ENCODE measurements at places on chromosomes 6 and 20.

- DNase-seq: no peak
Observed at GRCh38 chr6:14743474-14744211, 502.2 kb upstream of the JARID2 start.

DNA sequence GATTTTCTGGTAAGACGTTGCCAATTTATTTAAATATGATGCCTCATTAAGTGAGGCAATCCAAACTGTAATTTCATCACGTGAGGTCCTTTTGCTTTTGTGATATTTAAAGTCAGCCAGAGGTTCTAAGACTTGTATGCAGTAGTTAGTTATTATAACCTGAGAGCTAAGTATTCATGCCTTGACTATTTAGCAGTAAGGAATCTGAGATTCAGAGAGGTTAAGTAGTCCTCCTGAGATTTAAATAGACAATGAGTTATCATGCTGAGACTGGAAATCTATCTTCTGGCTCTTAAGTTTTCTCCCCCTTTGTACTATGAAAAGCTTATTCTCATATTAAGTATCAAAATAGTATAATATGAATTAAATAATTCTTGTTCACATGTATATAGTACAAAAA lies 158.0 kb downstream of the UTRN start:
- DNase-seq: no peak

GRCh38 chr6:16767765-16768476 lies 6.7 kb upstream of the ATXN1 start:
- no peak for DNase-seq

DNA sequence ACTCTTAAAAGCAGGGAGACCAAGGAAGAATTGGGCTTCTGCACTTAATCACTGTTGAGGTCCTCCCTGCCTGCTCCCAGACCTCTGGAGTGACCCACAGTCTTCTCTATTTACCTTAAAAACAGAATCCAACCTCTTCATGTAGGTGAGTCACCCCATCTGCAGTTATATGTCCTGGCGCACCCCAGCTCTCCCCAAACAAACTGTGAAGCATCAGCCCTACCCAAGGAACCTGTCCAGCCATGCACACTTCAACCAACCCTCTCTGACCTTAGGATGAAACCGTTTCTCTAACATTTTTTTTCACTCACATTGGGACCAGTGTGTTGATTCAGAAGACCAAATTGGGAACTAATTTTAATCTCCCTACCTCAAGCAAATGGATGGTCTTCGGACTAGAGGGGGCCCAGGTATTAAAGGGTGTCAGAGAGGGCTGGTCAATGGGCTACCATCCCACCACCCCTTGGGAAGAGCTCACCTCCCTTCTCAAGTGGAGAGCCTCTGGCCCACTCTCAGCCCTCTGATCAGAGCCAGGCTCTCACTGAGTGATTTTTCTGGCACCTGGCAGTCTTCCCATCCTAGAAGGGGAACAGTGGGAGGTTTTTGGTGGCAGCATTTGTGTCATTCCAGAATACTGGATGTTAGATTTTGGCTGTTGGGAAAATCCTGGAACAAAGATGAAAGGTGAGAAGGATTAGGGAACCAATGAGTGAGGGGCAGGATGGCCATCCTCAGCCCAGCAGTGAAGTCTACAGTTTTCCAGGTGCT lies 203.6 kb downstream of the LRFN2 start:
- DNase-seq: no peak

DNA sequence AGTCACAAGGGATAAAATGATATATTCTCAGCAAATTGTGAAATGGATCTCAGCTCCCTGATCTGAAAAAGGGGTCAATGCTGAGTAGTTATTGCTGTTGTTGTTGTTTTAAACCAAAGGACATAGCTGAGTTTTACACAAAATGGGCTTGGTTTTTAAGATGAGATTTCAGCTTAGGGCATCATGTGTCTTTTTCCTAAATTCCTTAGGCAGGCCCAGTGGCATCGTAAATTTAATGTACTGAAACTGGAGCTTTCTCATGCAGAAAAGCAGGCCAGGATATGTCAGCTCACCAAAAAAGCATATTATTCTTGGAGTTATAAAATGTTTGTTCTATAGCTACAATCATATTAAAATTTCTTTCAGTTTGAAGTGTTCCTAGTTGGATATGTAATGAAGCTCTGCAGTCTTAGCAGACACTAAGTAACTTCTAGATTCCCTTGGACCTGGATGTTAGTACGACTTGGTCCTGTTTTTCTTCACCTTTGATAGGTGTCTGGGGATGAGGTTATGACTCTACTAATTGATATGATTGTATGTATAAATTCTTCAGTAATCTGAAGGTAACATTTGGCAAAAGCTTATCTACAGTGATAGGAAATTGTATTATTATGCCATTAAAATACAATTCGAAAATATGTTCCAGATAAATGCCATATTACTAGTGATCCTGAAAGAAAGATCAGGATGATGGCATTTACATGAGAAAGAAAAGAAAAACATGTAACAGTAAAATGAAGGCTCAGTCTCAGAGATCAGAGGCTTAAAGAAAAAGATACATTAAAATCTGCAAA lies 663.3 kb downstream of the RFPL4B start:
- no peak for DNase-seq

GRCh38 chr20:57987659-57988058 lies 240.8 kb downstream of the ANKRD60 start:
- no peak for DNase-seq

DNA sequence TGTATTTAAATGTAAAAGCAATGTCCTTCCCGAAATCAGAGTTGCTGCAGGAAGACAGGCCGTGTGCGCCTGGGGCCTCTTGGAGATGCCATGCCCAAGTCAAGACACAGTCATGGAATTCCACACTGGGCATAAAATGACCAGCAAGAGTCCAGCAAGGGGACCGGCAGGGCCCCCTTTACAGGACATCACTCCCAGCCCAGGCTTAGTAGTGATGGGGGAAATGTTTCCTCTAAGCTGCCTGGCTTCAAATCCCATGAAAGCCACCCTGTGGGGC lies 1.9 kb upstream of the PPP1R3G start:
- DNase-seq: no peak

DNA sequence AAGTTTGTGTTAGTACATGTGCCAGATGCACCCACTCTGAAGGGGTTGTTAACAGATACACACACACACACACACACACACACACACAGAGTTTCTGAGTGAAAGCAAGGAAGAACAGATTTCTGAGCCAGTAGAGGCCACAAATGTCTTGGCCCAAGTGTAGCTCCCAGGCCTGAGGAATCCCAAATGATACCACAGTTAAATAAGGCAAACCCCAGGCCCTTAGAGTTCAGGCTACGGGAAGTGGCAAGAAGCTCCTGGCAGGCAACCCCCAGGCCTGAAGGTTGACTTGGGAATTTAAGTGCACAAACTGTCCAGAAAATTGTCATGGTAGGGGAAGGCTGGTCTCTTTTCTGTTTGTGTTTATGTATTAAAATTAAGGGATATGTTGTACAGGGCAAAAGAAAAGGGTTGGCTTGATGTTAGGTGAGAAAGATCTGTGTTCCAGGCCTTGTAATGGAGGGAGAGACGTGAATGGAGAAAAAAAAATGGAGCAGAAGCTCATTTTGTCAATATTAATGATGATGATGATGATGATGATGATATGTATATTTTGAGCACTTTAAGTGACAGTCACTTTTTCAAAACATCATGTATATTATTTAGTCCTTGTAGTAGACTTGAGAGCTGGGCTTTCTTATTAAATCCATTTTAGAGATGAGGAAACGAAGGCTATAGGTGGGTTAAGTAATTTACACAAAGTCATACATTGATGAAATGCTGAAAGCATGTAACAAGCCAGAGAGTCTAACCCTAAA lies 317.0 kb upstream of the JAG1 start:
- no peak for DNase-seq

GRCh38 chr6:143727035-143727434 lies 49.3 kb downstream of the PHACTR2 start:
- no peak for DNase-seq

- no peak for DNase-seq
Observed at GRCh38 chr6:30876039-30876730, 8.1 kb upstream of the DDR1 start.

DNA sequence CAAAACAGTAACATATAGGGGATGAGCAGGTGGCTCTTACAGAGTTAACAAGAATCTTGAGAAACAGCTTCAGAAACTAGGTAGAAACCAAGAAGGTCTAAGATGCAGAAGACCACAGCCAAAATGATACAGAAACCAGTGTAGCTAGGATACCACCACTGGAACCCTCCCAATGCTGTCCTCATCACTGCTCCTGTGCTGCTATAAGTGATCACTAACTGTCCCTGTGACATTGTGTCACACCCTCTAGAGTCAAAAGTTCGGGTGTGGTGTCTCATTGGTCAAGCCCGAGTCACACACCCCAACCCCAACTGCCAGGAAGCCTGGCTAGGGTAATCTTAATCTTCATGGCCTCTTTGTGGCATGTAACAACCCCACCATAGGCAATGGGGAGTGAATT lies 153.1 kb downstream of the RCAN2 start:
- no peak for DNase-seq

GRCh38 chr6:105795913-105796517 lies 290.1 kb upstream of the PRDM1 start:
- no peak for DNase-seq
